WTC11 (cell line): ENCODE measurements at places on chromosomes 1 and 21. TPM values are rescaled to one million over a fixed set of nuclear protein-coding genes. Genes with fewer than 3 reads are reported as not detected.

The KCNH1 gene
- 0.11 to 0.21 TPM (median 0.17 TPM) in 3 replicates for total RNA-seq

The PPP1R15B gene
- 43.7 to 47.7 TPM (median 44.6 TPM) in 3 replicates for total RNA-seq

- peaks cover 48% of the 10 kb centered on the region for H3K4me1 ChIP-seq
- no peak overlapping the region for H3K4me3 ChIP-seq
- H3K27me3 ChIP-seq = no peaks in the 10 kb centered on the region
- DNase-seq = no peak
- peaks cover 30% of the 10 kb centered on the region for H3K36me3 ChIP-seq
Measured at GRCh38 chr1:202007304-202007703, 3.1 kb upstream of the ELF3 start.

DNA sequence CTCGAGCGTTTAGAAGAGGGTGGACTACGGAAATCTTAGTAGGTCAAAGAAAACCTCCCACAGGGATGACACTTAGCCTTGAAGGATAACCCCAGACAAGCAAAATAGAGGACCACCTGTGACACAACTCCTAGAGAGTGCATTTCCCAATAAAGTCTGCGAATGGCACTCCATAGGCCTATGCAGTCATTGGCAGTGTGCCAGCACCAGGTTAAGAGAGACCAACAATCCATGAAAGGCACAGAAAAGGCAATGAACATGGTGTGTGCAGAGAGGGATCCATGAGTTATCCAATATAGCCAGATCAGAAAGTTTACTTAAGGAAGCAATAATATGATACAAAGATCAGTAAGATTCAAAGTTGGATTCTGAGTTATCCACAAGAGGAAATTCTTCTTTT is 45.2 kb upstream of the FMO2 start:
- H3K27ac ChIP-seq = no peak overlapping the region
- peaks cover 33% of the 10 kb centered on the region for H3K4me1 ChIP-seq
- no peak overlapping the region for H3K4me3 ChIP-seq
- no peak for DNase-seq
- H3K36me3 ChIP-seq = no peaks in the 10 kb centered on the region
- no peaks in the 10 kb centered on the region for H3K27me3 ChIP-seq

DNA sequence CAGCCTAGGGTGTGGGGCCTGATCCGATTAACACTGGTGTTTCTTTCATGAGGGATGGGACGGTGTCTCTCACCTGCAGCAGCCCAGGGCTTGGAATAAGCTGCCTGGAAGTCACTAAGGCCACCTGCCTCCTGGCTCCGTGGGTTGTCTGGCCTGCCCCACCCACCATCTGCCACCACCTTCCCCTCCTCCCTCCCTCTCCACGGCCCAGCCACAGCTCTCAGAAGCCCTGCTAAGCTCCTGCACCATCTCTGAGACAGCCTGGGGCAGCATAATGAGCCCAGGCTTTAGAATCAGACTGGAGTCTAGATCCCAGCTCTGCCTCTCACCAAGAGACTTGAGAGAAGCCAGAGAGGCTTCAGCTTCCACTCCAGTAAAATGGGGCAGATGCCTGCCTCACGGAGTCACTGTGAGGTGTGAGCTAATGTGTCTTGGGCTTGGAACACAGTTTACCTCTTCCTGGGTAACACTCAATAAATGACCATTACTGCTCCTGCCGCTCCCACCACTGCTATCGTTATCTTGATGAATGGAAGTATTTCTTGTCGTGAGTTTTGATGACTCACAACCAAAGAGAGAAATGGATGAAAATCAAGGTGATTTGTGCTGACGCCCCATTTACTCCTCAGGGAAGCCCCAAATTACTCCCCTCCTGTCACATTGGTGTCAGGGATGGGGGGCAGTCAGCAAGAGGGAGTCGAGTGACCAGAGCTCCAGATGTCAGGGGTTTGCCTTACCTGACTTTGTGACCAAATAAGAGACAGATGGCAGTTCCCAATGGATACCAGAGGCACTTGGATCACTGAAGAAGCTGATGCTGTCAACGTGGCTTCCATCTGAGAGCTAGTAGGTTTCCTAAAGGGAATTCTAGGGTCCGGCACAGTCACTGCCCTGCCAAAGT is 23.5 kb upstream of the C1QA start:
- no peak for DNase-seq
- H3K27ac ChIP-seq = no peak overlapping the region
- H3K4me3 ChIP-seq = no peak overlapping the region
- H3K27me3 ChIP-seq = peaks cover 3% of the 10 kb centered on the region; the same call in 1 of the 2 replicates

The IFT25 gene
- total RNA-seq = 22.6 to 27.9 TPM (median 26.3 TPM) in 3 replicates

The ALPL gene
- total RNA-seq = 140 to 148 TPM (median 148 TPM) in 3 replicates

The CTTNBP2NL gene
- 28.5 to 32.8 TPM (median 32.0 TPM) in 3 replicates for total RNA-seq

The KIF26B gene
- total RNA-seq = 0.41 to 1.2 TPM (median 0.55 TPM) in 3 replicates
